ENCODE measurements at places on chromosomes 11 and 22.

- DNase-seq: no peak
These were observed 19.2 kb downstream of the FAM118A start for GRCh38 chr22:45328822-45329529.

DNA sequence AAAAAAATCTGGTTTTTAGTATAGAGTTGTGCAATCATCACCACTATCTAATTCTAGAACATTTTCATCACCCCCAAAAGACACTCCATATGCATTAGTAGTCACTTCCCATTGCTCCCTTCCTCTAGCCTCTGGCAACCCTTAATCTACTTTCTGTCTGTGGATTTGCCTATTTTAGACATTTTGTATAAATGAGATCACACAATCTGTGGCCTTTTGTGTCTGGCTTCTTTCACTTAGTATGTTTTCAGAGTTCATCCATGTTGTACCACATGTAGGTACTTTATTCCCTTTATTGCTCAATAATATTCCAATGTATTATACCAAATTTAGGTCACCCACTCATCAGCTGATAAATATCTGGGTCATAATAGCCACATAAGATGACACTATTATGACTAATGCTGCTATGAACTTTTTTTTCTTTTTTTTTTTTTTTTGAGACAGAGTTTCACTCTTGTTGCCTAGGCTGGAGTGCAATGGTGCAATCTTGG is 67.5 kb upstream of the SCUBE2 start:
- no peak for DNase-seq

- DNase-seq: no peak
These were observed 8.3 kb downstream of the GAS2 start for GRCh38 chr11:22674470-22675439.

- no peak for DNase-seq
These were observed 126.3 kb upstream of the TIMP3 start for GRCh38 chr22:32674925-32675825.

GRCh38 chr11:1176224-1177019 is 18.7 kb downstream of the MUC5AC start:
- DNase-seq: no peak

DNA sequence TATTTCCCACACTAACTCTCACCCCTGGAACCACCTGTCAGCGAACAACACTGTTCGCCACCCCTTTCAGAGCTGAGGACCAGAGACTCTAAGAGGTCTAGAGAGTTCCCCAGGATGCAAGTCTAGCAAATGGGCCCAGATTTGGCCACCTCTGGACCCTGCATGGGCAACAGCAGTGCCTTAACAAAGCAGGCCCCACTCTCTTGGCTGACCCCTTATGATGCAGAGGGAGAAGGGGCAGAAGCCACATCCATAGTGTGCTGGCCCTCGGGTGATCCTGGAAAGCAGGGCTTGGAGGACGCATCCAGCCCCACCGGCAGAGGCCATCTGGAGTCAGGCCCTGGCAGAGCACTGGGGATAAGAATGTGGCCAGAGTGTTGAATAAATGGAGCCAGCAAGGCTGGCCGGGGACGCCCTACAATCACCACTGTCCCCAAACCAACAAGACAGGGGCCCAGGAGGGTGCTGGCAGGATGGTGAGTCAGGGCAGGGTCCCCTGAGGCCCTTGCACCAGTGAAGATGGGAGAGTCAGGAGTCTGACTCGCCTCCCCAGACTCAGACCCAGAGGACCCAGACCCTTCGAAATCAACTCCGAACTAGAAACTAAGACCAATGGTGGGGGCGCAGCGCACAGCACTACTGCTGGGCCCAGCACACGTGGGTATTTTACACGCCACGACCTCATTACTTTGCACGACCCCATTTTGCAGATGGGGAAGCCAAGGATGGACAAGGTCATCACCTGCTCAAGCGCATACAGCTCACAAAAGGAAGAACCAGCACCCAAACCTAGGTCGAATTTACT is 6.5 kb downstream of the CSNK1E start:
- DNase-seq: no peak

DNA sequence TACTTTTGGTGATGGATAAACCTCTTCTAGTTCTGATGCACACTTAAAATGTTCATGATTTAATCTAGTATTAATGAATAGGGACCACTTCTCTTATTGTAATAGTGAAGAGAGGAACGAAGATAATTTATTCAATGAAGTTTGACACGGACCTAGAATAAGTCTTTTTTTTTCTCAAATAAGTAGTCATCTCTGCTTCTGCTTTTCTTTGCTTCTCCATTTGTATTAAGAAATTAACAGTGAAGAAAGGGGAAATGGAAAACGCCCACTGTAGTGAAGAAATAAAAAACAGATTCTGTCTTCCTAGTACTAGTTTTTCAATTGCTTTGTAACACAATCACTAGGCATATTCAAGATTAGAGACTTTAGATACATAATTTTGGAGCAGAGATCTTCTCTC is 73.0 kb downstream of the CD44 start:
- DNase-seq: peak; percentile 16

- DNase-seq: no peak
These were observed 33.2 kb downstream of the C11orf96 start for GRCh38 chr11:43975629-43976028.

- DNase-seq: no peak
These were observed 117.3 kb upstream of the TEAD1 start for GRCh38 chr11:12556788-12557384.

GRCh38 chr11:9535189-9535781 is 38.2 kb upstream of the WEE1 start:
- DNase-seq: peak; percentile 84

DNA sequence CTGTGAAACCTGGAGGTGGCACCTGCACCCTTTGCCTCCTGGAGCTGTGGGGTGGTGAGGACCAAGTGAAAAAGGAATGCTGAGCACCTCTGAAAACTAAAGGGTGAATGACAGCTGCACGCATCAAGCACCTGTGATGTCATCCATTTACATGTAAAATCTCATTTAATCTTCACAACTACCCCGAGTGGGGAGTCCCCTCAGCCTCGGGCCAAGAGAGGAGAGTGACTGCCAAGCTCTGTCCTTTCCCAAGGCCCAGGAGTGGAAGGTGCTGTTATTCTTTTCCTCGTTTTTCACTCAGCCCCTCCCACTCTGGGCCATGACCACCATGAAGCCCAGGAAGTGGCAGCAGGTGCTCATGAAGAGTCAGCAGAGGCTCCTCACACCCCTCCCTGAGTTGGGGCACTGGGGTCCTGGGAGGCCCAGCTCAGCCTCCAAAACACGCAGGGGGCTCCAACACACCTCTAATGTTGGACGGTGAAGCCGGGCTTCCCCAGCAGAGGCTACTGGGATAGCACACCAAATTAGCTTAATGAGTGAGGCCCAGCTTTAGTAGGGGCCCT is 35.7 kb downstream of the NECTIN1 start:
- DNase-seq: no peak

DNA sequence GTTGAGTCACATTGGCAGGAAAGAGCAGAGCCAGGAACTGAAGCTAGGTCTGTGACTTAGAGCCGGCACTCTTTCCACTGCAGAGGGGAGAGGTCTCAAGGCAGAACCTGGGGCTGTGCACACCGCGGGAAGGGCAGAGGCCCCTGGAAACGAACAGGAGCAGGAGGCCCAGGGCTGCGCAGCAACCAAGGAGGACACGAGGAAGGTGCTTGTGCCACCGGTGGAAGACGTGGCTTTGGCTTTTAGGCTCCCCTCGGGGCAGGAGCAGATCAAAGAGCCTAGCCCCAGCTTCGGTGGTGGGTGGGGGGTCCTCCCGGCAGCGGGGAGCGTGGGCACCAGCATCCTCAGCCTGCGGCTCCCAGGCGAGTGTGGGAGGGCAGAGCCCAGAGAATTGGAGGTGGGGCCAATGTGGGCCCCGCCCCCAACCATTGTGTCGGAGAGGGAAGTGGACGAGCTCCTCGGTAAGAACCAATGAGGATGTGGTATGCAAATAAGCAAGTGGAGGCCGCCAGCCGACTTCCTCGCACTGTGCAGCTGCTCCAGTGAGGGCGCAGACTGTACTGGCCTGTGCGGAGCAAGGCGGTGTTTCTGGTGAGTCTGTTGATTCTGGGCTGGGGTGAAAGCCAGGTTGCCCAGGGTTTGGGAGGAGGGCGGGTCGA is at the start of gene CCDC116:
CCDC116 (plus strand) TSS at position 524 of the 659 bp plus-strand sequence. CDS start 422 bp downstream, outside the sequence.
- DNase-seq: peak; percentile 47

- peak; percentile 60 for DNase-seq
These were observed 11.7 kb downstream of the PHRF1 start for GRCh38 chr11:587978-588380.

DNA sequence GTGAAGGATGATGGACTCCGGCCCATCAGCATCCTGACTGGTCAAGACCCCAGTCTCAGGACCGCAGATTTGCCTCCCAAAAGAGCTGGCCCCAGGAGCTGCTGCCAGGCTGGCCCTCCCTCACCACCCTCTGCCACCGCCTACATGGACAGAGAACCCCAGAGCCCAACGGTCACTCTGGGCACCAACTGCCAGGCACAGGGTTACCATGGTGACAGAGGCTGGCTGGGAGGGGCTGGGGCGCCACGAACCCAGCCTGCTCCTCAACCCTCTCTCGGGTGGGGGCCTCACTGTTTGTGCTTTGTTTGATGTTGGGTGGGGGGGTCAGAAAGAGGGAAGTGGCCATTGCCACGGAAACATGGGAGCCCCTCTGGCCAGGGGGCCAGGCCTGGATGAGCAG is 55.8 kb downstream of the ELFN2 start:
- no peak for DNase-seq

DNA sequence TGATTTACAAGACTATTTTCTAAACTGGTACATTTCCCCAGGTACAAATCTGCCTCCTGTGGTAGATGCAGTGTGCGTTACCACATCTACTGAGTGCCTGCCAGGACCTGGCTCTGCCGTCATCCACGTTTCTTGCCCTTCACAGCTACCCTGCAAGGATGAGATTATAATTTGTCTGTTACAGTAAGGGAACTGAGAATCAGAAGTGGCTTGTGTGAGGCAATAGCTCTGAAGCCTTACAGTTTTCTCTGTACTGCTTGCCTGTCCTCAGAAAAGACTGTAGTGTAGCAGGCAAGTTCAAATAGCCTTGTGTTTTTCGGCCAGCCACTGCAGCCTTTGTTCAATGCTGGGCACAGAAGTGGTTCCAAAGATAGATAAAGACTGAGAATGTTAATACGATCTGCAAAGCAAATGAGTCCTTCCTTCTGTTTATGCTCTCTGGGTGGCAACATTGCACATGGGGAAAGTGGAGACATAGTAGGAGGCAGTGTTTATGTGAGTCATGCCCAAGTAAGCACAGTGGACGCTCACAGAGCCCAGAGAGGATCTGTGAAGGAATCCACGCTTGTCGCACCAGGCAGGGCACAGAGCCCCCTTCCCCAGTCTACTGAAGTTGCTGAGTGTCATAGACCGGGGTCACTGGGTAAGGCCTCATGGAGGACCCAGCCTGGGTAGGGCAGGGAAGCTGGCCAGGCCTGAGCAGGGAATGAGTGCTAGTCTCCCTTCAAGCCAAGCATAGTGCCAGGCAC is 49.1 kb downstream of the MICAL2 start:
- no peak for DNase-seq

GRCh38 chr11:123428116-123428715 is 1.9 kb upstream of the GRAMD1B start:
- DNase-seq: no peak

DNA sequence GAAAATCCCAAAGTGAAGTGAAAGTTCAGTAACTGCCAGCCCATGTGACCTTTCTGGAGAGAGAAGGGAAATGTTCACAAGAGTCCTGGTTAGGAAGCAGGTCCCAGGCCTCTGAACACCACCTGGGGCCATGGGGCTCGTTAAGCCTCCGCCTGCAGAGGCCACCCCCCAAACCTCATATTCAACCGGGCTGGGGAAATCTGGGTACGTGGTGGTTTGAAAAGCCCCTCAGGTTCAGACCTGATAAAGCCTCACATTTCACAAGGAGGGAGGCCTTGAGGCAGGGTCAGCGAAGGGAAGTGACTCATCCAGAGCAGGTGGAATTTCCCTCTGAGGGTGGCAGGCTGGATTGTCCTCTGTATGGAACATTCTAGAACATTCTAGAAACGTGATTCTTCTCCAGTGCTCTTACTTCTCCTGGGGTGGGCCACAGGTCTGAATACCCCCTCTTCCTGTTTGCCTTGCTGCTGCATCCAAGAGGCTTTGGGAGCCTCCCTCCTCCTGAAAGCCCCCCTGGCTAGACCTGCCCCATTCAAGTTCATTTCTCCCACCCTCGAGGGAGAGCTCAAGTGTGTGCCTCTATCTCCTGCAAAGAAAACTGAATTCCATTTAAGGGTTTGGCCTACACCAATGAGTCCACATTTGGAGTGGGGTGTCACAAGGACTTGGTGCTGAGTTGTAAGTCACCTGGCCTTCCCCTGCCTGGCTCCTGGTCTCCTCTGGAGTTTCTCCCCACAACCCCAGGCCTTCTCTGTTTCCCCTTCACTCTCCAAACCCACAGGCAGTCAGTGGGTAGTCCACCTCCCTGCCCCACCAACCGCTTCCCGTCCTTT is 6.3 kb downstream of the FXYD2 start:
- no peak for DNase-seq

GRCh38 chr11:2097356-2097997 is 41.7 kb downstream of the IGF2 start:
- no peak for DNase-seq

DNA sequence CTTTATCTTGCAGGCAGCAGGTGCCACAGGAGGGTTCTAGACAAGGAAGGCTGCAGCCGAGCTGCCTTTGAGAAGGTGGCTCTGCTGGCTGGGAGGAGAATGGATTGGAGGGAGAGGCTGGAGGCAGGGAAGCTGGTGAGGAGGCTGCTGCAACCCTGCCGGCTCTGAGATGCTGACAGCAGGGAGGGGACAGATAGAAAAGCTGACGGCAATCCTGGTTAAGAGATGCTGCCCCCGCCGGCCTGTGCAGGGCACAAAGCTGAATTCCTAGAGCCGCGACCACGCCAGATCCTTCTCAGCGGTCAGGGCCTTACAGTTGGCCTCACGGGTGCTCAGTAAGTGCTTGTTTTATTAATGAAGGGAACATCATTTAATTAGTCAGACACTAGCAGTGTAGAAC is 105.4 kb downstream of the CACNA1I start:
- no peak for DNase-seq

DNA sequence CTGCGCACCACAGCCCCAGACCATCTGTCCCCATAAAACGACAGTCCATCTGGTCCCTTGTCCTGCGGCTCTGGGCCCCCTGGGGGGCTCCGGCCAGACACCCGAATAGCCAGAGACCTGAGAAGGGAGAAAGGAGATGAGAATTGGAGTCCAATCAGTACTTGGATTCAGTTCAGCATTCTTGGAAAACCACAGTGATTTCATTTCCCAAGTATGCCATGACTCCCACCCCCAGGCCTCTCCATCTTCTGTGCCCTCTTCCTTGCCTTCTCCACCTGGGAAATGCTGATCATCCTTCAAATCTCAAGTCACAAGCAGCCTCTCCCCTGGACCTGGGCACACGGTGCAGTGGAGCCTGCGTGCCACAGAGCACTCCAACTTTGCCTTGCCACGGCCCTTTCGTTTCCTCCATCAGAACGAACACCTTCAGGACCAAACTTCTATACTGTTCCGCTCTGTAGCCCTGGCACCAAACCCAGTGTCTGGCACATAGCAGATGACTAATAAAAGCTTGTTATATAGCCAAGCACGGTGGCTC is 10.9 kb upstream of the MFNG start:
- DNase-seq: no peak

DNA sequence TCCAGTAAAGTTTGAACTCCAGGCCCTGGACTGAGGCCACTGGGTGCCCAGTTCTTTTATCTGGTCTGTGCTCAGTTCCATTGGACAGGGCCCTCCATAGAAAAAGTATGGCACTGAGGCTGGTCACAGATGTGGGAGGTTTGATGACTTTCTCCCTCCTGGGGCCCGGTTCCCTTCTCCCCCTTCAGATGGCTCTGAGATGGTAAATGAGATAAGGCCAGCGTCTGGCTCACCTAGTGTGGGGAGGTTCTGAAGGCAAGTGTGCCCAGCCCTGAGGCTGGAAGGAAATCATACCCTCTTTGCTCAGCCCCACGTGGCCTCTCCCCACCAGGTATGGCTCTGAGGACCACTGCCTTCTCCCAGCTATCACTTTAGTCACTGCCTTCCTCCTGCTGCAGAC is 1.5 kb upstream of the CLDN5 start:
- no peak for DNase-seq
